ENCODE measurements at places on chromosomes 13 and 19.

DNA sequence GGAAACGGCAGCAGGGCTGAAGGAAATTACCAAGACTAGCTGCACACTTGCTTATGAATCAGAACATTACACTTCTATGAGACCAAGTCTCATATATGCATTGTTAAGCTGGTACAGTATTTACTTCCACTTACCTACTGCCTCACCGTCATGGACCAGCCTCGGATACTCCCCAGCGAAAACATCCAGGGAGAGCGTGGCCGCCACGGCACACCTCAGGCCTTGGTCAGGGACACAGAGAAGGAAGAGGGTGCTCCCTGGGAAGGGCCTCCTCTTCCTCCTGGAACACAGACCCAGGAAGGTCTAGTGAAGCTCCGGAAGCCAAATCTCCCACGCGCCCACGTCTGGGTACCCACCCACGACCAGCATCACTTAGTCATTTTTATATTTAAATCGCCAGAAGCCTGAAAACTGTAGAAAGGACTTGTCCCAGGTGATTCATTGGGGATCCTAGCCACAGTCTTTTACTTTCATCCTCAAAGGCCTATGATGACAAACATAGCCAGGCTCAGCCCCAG is 24.4 kb upstream of the MTIF3 start:
- no peak for DNase-seq

- no peak for DNase-seq
These were observed 26.3 kb downstream of the ONECUT3 start for GRCh38 chr19:1779574-1779973.

DNA sequence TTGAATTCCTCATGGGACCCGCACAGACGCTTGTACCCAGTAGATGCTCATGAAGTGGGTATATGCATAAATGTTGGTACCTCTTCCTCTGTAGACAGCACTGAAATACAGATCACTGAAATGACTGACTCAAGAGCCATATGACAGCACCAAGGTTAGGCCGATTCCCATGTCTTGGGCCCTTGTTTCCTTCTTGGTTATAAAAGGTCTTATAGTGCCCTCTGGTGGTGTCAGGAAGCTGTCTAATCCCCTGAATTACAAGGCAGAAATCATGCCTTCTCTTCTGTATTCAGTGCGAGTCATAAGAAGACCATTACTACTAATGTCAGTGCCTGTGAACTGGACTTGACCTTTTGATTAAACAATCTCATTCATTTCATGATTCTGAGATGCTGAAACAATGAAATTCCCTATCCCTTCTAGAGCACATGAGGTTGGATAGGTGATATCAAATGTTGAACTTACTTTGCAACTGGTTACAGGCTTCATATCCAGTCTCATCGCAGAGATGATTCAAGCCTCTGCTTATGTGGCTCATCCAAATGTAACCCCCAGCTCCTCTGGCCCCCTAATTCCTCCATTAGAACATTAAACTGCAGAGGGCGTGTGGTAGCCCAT is 59.7 kb downstream of the SPATA13 start:
- no peak for DNase-seq

DNA sequence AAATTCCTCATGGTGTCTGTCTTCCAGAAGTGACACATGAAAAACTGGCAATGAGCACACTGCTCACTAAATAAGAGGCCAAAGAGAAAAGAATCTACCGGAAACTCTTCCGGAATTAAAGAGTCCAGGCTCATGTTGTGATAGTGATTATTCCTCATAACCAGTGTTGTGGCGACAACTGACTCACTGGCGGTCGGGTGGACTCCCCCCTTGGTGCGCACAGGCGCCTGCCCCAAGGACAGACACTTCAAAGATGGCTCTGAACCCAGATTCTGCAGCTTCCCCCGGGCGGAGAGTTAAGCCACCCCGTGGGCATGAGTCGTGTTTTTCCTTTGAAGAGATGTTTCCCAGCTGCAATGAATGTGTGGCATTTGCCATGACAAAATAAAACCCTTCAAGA is 10.3 kb downstream of the IL17D start:
- no peak for DNase-seq

GRCh38 chr19:55368106-55368505 is 2.2 kb downstream of the IL11 start:
- DNase-seq: no peak

DNA sequence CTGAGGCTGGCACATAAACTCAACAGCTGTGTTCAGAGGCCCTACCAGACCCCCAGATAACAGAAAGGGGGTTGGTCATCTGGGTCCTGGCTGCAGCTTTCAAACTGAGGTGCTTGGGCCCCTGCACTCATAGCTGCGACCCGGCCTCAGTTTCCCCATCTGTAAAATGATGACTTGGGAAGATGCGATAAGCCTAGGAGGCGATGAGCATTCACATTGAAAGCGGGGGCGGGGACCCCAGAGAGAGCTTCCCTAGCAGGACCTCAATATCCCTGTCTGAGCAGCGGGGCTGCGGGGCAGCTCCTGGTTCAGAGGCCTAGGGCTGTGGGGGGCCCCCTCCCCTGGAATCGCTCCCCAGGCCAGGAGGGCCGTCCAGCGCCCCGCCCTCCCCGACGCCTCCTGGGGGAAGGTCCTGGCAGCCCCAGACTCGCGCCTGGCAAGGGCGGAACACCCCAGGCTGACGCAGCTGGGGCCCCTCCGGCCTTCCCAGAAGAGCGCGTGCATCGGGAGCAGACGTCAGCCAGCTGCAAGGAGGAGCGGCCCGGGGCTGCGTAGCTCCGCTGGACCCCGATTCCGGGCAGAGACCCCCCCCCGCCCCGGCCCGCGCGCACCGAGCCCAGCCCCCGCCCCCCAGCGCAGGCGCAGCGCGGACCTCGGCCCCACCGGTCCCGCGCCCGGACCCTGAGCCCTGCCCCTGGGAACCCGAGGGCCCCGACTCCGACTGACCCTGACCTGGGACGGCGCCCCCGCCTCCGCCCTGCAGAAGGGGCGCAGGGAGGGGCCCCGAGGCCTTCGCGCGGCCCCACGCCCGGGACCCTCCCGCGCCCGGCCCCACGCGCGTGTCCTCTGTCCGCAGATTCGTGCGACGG is 3.5 kb downstream of the FSTL3 start:
- DNase-seq: peak; percentile 51

DNA sequence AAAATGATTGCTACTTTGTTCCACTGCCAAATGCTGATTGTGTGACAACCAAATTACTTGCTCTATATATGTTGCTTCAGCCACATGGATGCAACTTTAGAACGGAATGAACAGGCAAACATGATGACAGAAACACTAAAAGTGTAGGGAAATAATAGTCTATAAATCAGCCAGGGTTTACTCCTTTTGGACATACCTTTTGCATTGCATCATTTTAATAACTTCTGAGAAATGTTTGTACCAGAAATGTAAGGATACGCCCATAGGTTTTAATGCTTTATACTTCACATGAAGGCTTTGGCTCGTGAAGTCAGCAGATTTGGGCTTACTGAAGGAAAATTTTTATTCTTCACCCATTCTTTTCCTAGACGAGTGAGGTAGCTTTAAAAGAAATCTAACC is 141.0 kb downstream of the POSTN start:
- no peak for DNase-seq

- peak; percentile 75 for DNase-seq
These were observed 1.5 kb upstream of the GADD45B start for GRCh38 chr19:2474232-2475017.

GRCh38 chr19:38209152-38209551 is 14.9 kb downstream of the DPF1 start:
- DNase-seq: no peak

- DNase-seq: no peak
These were observed 215.3 kb downstream of the PCCA start for GRCh38 chr13:100304229-100304628.

DNA sequence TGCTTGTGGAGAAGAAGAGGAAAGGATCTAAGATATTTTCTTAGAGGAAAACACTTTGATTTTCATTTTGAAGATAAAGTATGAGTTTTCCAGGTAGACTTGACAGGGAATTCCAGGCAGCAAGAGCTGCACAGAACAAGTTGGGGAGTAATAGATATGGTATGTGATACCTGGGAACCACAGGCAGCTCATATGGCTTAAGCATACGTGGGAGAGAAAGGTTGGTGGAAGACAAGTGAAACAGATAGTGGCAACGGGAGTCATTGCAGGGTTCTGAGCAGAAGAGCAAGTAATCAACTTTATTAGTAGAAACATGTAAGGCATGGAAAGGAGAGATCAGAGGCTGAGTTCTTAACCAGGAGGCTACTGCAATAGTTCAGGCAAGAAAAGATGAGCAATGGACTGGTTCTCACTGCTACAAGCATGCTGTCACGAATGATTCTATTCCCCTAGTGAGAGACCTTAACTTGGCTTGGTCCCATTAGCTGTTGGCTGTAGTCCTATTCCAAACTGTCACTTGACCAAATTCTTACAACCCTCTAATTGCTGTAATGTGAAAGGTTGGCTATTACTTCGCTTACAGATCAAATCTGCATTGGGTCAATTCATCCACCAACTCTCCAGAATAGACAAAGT is 217.9 kb downstream of the VWA8 start:
- no peak for DNase-seq

DNA sequence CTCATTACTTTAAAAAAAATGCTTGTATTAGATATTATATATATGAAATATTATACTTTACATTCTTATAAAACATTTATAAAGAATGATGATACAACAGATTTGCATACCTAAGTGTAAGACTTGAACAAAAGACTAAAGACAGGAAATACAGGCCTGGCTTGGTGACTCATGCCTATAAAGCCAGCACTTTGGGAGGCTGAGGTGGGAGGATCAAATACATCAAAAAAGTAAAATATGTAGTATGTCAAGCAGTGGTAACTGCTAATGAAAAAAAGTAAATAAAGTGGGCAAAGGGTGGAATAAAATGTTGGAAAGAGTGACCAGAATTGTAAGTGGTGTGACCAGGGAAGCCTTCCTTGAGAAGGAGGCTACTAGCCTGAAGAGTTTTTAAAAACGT is 133.7 kb downstream of the GGACT start:
- DNase-seq: no peak

DNA sequence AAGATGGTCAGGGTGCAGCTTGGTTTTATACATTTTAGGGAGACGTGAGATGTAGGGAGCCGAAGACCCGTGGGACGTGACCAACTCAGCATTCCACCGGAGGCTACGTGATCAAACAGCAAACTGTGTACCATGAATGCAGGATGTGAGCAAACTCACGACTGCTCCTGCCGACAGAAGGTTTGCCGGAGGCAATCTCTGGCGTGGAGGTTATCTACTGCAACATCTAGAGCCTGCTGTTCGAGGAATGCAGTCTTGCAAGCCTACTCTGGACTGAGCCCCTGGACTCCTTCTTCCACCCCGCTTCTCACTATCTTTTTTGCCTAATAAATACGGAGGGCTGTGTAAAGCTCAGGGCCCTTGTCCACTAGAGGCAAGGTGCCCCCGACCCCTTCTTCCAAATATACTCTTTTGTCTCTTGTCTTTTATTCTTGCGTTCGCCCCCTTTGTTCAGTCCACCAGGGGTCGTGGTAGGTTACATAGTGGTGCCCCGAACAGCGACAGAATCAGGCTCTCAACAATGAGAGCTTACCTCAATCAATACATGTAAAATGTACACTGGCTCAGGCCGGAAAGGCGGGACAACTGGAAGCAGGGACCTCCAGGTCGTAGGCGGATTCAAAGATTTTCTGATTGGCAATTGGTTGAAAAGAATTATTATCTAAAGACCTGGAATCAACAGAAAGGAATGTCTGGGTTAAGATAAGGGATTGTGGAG is 8.9 kb upstream of the OR1I1 start:
- no peak for DNase-seq

DNA sequence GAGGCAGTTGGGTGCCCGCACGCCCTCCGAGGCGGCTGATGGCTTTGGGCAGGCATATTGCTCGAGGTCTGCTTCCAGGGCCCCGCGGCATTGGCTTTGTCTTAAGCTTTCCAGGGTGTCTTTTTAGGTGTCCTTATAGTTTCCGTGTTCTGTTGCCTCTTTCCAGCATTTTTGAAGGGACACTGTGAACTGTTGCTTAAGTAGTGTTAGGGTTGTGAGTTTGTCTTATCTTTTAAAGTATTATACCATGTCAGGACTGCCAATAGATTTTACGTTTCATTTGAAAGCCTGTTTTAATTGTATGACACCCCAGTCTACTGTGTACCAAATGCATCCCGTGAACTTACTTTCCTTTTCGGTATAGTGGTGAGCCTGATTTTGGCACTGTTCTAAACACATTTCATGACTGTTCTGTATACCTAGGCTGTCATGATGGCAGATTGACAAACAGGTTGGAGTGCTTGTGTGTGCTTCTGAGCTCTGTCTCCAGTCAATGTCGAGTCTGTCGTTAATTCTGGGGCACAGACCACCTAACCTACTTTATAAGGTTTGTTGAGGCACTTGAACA is 656 bp downstream of the PCCA start:
- DNase-seq: no peak

DNA sequence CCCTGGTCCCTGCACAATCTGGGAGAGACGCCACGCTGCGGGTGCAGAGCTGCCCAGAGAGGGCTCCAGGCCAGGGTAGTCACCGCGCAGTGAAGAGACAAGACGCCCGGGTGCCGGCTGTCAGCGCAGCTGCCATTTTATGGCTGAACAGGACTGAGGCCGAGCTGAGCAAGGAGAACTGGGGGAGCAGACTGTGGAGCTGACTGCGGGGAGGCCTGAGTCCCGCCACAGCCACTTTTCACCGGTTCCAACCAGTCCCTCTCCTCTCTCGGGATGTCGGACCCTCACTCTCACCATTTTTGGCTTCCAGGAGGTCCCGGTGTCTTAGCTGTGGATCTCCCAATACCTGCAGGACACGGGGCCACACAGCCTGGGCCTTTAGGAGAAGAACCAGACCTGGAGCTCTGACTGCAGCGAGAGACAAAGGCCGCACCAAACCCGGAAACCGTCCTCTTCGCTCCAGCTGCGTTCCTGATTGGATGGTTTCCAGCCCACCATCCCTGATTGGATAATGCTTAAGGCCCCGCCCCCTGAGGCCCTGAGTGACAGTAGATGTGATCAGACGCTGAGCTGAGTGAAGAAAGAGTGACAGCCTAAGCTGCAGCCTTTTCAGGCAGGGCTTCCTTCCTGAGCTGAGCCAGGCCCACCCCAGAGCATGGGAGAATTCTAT is at the start of gene ZNF626:
ZNF626 (minus strand) TSS at position 422 of the 670 bp plus-strand sequence; CDS start at position 297, 125 bp downstream.
- no peak for DNase-seq

DNA sequence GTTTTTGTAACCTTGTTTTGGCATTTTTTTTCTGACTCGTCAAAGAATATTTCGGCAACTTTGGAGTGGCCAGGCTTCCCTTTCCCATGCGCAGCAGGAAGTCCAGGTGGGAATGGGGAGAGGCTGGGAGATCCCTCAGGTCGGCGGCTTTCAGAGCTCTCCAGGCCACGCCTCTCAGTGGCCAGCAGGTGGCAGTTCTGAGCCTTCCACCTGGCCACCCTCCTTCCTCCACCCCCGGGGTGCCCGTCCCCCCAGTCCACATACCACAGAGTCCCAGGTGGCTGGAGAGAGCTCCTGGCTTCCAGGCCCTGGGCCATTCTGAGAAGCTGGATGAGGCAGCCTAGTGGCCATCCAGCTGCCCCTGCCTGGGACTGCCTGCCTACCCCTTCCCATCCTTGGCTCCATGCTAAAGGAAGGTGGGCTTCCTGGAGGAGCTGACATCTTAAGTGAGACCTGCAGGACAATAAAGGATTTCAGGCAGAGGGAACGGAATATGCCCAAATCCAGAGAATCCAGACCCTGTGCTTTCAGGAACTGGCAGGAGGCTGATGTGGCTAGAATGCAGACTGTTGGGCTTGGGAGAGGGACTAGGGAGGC is 46.3 kb downstream of the CCNE1 start:
- no peak for DNase-seq

GRCh38 chr19:12064590-12065538 is at the start of gene ZNF844:
Gene ZNF844 (plus strand): TSS chr19:12064731. CDS start chr19:12064874, 143 bp downstream.
- DNase-seq: no peak

GRCh38 chr13:88649855-88650254 is 978.7 kb downstream of the SLITRK5 start:
- DNase-seq: no peak
